Activated CD4-positive, alpha-beta memory T cell treated with anti-CD3 and anti-CD28 coated beads for 36 hours (primary cell): ENCODE measurements at places on chromosomes 11 and 22.

GRCh38 chr22:40387746-40388145 lies 17.4 kb downstream of the SGSM3 start:
- no peak for DNase-seq
- H3K27ac ChIP-seq: no peak overlapping the region
- no peaks in the 10 kb centered on the region for H3K27me3 ChIP-seq
- peaks cover 56% of the 10 kb centered on the region for H3K4me1 ChIP-seq
- no peak overlapping the region for H3K4me3 ChIP-seq

DNA sequence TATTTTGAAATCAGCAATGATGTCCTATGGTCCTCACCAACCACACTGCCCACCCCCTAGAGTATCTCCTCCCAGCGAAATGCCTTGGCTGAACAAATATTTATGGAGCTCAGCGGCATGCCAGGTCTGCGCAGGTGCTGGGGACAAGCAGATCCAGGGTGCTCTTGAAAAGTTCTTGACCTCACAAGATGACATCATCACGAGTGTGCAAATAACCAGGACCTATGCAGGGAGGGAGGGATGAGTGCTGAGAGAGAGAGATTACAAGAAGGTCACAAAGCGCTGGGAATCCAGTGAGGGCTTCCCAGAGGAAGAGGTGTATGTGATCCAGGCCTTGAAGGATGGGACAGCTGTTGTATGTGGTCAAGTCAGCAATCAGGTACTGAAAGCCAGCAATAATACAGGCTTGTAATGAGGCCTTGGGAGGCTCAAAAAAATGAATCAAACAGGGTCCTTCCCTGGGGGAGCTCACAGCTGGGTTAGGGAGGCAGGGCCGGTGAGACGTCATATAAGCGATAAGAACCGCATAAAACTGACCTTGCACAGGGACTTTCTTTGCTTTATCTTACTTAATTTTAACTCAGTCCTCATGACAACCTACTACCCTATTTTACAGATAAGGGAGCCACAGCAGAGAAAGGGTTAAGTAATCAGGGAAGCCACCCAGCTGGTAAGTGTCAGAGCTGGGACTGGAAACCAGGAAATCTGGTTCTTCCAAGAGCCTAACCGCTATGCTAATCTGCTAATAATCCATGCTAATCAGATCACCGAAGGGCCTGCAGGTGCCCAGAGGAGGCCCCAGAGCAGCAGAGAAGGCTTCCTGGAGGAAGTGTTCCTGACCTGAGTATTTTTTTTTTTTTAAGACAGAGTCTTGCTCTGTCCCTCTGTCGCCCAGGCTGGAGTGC lies 8.2 kb downstream of the ARRB1 start:
- peaks cover 82% of the 10 kb centered on the region for H3K4me1 ChIP-seq
- H3K4me3 ChIP-seq: no peak overlapping the region
- no peaks in the 10 kb centered on the region for H3K27me3 ChIP-seq
- no peak for DNase-seq

DNA sequence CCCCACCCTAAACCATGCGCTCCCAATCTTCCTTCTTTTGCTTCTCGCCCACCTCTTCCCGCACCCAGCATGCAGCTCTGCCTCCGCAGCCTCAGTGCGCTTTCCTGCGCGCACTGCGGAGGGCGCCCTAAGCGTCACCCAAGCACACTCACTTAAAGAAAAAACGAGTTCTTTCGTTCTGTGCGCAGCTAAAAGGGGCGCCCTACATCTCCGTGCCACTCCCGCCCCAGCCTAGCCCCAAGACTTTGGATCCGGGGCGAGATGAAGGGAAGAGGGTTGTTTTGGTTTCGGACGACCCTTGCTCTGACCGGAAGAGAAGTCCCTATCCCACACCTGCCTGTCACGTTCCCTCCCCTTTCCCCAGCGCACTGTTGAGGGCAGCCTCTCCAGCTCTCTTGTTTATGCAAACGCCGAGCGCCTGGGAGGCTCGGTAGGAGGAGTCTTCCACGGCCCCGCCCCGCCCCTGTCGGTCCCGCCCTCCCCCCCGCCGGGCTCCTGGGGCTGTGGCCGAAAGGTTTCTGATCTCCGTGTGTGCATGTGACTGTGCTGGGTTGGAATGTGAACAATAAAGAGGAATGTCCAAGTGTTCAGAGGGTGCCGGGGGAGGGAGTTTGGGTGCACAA lies 5.3 kb downstream of the VSIG2 start:
- peaks cover 6% of the 10 kb centered on the region for H3K4me1 ChIP-seq
- peak overlapping the region; percentile 87 for H3K4me3 ChIP-seq
- H3K27me3 ChIP-seq: no peaks in the 10 kb centered on the region
- DNase-seq: peak; percentile 85
- H3K36me3 ChIP-seq: peaks cover 1% of the 10 kb centered on the region

GRCh38 chr11:17063171-17064002 lies 14.1 kb downstream of the RPS13 start:
- H3K4me1 ChIP-seq: no peaks in the 10 kb centered on the region
- no peaks in the 10 kb centered on the region for H3K36me3 ChIP-seq
- no peaks in the 10 kb centered on the region for H3K27me3 ChIP-seq
- no peak overlapping the region for H3K27ac ChIP-seq
- H3K4me3 ChIP-seq: no peak overlapping the region

DNA sequence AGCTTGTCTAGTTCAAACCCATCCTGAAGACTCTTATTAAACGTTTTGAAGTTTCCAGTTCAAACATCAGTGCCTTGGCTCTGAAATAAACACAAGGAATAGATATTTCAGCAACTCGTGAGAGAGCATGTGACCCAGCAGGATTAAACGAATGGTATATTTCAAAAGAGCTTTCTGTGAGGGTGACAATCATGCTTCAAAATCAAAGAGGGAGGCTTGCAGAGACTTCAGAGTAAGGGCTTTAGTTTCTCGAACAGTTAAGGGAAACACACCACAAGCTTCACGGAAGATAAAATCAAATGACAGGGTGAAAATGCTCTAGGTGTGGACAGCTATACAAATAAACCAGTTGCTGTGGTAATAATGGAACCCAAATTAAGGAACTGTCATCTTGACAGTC lies 1.4 kb downstream of the HPS4 start:
- no peak for DNase-seq
- peaks cover 73% of the 10 kb centered on the region for H3K4me1 ChIP-seq
- peak overlapping the region; percentile 96 for H3K4me3 ChIP-seq
- H3K27me3 ChIP-seq: no peaks in the 10 kb centered on the region
- H3K27ac ChIP-seq: peak overlapping the region; percentile 92

DNA sequence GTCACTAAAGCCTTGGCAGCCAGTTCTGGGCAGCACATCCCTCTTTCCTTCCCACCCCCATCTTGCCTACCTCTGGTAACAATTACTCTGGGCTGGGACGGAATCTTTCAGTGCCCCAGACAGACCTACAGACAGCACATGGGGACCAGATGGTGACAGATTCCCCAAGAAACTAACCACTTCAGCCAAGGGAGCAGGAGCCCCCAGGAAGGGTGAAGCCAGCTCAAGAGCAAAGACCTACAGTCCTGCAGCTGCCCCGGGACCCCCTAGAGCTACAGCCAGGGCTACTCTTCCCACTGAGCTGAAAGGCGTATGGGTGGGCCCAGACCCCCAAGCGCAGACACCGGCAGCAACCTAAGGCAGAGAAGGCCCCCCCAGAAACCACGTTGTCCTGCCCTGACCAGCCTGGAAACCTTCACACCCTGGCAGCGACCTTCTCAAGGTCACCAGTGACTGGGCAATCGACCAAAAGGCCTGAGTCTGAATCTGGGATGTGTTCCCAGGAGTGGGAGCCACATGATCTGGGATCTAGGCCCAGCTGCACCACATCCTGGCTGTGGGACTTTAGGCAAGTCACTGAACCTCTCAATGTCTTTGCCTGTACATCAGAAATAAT lies 65.8 kb downstream of the LRRC32 start:
- no peaks in the 10 kb centered on the region for H3K27me3 ChIP-seq
- H3K27ac ChIP-seq: no peak overlapping the region
- no peaks in the 10 kb centered on the region for H3K36me3 ChIP-seq

DNA sequence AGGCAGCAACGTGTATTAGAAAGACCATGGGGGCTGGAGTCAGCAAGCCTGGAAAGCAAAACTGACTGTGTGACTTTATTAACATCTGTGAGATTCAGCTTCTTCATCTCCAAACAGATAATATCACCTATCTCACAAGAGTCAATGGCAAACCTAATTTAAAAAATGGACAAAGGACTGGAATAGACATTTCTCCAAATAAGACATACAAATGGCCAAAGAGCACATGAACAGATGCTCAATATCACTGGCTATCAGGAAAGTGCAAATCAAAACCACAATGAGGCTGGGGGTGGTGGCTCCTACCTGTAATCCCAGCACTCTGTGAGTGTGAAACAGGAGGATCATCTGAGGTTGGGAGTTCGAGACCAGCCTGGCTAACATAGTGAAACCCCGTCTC lies 69.6 kb downstream of the CLPB start:
- H3K36me3 ChIP-seq: peaks cover 20% of the 10 kb centered on the region
- no peak overlapping the region for H3K27ac ChIP-seq
- DNase-seq: no peak
- no peaks in the 10 kb centered on the region for H3K4me1 ChIP-seq

GRCh38 chr22:42280140-42280539 lies 9.7 kb upstream of the TCF20 start:
- DNase-seq: no peak
- H3K27me3 ChIP-seq: peaks cover 3% of the 10 kb centered on the region
- H3K4me1 ChIP-seq: peaks cover 13% of the 10 kb centered on the region
- no peaks in the 10 kb centered on the region for H3K36me3 ChIP-seq

GRCh38 chr22:36544107-36544620 lies 15.2 kb upstream of the EIF3D start:
- H3K27me3 ChIP-seq: peaks cover 3% of the 10 kb centered on the region
- peaks cover 15% of the 10 kb centered on the region for H3K4me1 ChIP-seq
- no peak for DNase-seq
- H3K4me3 ChIP-seq: no peak overlapping the region

DNA sequence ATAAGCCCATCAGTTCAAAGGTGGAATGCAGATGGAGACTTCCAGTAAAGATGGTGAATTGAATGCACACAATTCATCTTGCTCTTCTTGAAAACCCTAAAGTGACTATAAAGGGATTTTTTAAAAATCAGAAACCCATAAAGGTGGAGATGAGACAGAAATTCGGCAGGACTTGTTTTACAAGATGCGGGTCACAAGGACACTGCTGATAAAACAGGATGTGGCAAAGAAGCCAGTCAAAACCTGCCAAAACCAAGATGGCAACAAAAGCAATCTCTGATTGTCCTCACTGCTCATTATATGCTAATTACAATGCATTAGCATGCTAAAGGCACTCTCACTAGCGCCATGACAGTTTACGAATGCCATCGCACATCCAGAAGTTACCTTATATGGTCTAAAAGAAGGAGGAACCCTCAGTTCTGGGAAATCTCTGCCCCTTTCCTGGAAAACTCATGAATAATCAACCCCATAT lies 137.1 kb downstream of the NECTIN1 start:
- H3K27ac ChIP-seq: no peak overlapping the region
- H3K36me3 ChIP-seq: no peaks in the 10 kb centered on the region
- peaks cover 8% of the 10 kb centered on the region for H3K4me1 ChIP-seq
- no peak overlapping the region for H3K4me3 ChIP-seq
- peaks cover 16% of the 10 kb centered on the region for H3K27me3 ChIP-seq

DNA sequence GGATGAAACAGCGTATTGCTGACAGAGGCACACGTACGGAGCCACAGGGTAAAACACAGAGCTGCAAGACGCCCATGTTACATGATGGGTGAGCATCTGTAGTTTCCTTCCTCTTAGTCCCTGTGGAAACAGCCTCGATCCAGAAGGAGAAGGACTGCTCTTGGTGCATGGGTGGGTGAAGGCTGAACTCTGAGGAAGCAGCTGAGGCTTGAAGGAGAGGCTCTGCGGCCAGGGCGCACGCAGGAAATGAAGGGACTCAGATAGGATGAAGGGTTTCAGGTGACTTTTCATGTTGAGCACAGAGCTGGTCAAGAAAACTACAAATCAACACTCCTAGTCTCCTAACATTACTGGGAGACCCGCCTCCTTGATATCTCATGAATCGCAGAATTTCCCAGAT lies 65.7 kb upstream of the ADA2 start:
- H3K36me3 ChIP-seq: no peaks in the 10 kb centered on the region
- H3K4me3 ChIP-seq: no peak overlapping the region
- H3K27me3 ChIP-seq: no peaks in the 10 kb centered on the region
- no peak overlapping the region for H3K27ac ChIP-seq
- DNase-seq: no peak

GRCh38 chr22:32569956-32570355 lies 95.3 kb downstream of the FBXO7 start:
- no peak overlapping the region for H3K27ac ChIP-seq
- H3K4me3 ChIP-seq: no peak overlapping the region
- peaks cover under 1% of the 10 kb centered on the region for H3K27me3 ChIP-seq
- peaks cover 2% of the 10 kb centered on the region for H3K4me1 ChIP-seq

DNA sequence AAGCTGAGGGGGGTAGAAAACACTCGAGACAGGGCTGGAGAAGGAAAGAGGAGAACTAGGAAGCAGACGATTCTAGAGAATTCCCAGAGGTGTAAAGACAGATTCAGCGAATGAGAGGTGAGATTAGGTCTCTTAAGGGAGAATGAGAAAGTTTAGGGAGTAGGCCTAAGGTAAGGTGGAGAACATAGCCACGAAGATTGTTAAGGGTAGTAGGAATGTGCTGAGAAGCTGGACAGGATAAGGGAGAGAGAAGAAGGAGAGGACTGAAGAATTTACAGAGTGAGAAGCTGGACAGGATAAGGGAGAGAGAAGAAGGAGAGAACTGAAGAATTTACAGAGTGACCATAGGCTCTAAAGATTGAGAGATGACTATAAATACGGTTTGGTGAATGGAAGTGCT lies 908 bp downstream of the PPME1 start:
- H3K27ac ChIP-seq: no peak overlapping the region
- no peaks in the 10 kb centered on the region for H3K27me3 ChIP-seq
- no peak for DNase-seq
- no peak overlapping the region for H3K4me3 ChIP-seq
- H3K36me3 ChIP-seq: peaks cover 10% of the 10 kb centered on the region

DNA sequence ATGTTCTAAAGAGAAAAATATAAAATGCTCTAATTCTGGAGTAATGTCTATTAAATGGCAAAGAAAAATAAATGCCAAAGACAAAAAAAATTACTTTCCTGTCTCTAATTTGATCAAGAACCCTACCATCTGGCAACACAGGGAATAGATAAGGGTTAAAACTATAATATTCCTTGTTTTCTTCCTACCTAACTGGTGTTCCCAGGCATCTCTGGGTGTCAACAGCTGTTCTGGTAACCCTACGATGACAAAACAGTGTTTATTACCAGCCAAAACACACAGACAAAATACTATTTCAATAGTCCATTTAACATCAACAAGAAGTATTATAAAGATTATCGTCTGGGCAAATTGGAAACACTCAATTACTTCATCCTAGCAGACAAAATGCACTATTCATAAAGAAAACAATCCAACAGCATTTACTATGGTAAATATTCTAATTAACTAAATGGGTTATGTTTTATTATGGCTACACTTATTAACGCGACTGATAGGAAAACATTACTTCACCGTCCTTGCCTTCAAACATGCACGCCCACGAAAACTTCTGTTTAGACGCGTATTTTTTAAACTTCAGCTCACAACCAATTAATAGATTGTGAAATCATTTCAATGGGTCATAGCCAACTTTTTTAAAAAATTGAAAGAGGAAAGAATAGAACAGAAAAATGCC lies 50.6 kb downstream of the LGR4 start:
- H3K27ac ChIP-seq: no peak overlapping the region
- H3K27me3 ChIP-seq: no peaks in the 10 kb centered on the region
- DNase-seq: no peak
- H3K4me3 ChIP-seq: no peak overlapping the region
- no peaks in the 10 kb centered on the region for H3K4me1 ChIP-seq
- H3K36me3 ChIP-seq: no peaks in the 10 kb centered on the region
